Inflammatory macrophage treated with lipopolysaccharide for 4 hours (primary cell): ENCODE measurements at places on chromosomes 7 and 10.

- DNase-seq = no peak
Measured at GRCh38 chr7:44132039-44132438, 8.7 kb upstream of the POLD2 start.

GRCh38 chr7:86958380-86958779 is 101.1 kb downstream of the ELAPOR2 start:
- DNase-seq = no peak

- no peak for DNase-seq
Measured at GRCh38 chr10:108424656-108425055, 1260.2 kb upstream of the SORCS1 start.

DNA sequence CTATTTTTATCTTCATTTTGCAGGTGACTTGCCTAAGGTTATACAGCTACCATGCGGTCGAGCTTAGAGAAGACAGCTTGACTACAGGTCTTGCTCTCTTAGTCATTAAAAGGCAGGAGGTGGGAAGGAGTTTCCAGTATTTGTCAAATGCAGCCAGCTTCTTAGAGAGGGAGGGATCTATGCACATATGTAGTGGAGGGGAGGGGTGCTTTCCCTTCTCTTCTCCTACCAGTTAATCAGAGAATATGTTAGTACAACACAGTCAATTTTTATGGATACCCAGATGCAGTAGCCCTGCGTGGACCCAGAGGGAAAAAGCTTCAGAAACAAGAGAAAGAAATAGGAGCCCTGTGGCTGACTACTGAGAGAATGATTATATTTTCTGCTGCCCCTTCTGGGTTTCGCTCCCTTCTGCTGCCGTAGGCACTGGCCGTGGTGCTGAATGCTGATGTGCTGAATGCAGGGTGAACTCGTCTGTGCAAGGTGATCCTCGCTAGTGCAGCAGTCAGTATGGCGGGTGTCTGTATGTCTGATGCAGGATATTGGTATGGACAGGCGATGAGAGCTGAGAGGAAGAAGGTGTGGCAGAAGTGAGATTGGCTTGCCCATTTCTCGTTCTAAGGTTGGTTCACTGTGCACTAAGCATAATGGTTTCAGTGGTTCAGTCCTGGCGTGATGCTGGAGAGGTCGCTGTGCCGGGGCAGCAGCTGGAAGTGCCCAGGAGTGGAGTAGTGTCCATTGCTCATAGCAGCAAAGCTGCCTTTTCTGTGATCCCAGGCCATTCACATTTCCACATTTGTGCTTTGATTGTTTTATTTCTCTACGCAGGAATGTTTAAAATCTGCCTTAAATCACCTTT is 189.2 kb upstream of the PODXL start:
- no peak for DNase-seq

DNA sequence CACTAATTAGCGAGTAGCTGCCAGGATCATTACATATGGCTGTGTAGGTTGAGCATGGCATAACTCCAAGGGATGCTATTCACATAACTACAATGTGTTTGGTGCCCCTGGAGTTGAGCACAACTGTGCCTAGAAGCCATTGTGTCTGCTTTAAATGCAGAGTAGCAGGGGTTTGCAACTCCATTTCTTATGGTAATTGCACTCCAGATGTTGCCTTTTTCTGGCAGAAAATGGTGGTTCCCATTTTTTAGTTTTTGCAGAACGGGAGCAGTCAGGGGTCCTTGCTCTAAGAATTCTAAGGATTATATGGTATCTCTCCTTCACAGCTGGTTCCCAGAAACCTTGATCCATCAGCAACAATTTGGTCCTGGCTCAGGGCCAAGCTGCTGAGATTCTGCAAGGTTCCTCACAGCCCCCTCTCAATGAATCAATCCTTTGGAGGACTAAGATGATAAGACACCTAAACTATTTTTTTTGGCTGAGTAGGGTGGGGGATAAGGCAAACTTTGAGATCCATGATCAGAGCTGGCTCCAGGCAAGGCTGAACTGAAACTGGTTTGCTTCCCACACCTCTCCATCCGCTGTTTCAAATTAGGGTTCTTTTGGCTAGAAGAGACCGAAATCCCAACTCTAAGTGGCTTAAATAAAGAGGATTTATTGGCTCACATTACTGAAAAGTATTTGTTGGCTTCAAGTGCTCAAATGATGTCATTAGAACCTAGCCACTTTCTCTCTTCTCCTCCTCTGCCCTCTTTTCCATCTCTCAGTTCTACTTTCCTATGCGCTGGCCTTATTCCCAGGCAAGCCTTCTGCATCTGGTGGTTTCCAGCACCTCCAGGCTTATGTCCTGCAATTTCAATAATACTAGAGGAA is 97.5 kb upstream of the CCDC6 start:
- no peak for DNase-seq

DNA sequence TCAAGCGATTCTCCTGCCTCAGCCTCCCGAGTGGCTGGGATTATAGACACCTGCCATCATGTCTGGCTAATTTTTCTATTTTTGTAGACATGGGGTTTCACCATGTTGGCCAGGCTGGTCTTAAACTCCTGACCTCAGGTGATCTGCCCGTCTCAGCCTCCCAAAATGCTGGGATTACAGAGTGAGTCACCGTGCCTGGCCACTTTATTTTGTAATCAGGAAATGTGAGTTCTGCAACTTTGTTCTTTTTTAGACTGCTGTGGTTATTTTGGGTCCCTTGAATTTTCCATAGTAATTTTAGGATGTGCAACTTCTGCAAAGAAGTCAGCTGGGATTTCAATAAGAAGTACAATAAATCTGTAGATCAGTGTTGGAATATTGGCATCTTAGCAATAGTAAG is 96.8 kb downstream of the CYTH3 start:
- DNase-seq = peak; percentile 72

DNA sequence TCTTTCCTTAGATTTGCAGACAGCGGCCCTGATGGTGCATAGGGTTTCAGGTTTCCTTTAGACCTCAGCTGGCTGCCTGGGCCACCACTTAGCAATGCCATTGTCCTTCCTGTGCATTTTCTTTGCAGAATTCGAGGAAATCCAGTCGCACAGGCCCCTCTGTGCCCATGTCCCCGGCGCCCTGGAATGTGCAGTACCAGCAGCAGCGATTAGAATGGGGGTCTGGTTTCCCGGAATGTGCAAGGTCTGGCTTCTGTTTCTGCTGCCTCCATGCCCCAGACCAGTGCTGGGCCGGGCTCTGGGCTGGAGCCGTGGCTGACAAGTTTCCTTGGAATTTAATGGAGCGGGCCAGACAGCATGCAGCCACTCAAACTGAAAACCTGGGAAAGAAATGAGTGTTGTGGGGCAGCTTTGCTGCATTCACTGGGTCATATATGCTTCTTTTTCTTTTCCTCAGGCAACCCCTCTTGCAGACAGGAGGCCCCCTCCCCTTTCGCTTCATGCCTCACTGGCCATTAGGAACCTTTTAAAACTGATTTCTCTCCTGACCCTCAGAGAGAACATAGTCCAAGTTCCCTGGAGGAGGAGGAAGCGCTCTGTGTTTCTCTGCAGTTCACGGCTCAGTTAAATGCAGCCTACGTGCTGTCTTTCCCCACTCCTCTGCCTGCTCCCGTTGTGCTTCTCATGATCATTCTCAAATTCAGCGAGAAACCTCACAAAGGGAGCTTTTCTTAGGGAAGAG is 14.4 kb downstream of the HTRA1 start:
- no peak for DNase-seq

GRCh38 chr7:138753610-138754009 is 44.2 kb upstream of the TMEM213 start:
- no peak for DNase-seq

GRCh38 chr10:119365773-119366599 is 158.6 kb downstream of the GRK5 start:
- DNase-seq = no peak

DNA sequence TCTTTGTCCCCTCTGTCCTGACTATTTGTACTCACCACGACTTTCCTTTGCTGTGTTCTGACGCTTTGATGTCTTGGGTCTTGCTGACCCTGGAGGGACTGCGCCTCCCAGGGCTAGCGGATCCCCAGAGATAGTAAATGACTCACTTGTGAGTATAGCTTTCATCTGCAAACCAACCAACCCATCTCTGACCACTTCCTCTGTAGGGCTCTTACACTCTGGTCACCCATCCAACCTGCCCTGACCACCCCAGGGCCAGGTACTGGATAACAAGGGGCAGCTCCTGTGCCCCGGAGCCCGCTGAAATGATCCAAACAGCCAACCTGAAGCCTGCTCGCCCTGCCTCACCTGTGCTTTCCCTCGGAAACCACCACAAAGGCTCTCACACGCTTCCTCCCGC is 125.2 kb upstream of the CARD11 start:
- DNase-seq = no peak

DNA sequence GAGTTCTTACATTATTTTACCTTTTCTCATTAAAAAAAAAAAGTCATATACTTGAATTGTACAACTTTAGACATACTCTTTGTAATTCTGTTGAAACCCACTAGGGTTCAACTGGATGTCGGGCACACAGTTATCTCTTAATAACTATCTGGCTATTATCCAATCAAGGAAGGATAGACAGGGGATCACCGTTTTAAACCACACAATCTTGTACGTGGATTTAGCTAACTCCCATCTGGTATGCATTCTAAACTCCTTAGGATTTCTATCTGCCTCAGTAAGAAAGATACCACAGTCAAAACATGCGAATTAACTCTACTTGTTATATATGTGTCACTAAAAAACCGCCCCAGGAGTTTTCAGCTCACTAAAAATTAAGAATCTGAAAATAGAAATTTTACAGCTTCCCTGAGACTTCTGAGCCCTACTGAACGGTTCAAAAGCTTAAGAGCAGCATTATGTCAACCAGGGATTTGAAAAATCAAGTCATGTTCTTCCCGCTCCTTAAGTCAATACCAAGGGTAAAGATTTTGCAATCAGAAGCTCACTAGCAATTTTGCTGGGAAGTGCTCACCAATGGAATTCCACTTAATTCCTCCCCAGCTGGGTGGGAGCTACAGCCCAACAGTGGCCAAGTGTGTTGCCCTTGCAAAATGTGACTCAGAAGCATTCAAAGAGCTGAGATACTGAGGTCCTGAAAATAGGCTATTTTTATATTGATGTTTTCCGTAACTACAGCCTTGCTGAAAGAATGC is 267.0 kb downstream of the FRMD4A start:
- no peak for DNase-seq

DNA sequence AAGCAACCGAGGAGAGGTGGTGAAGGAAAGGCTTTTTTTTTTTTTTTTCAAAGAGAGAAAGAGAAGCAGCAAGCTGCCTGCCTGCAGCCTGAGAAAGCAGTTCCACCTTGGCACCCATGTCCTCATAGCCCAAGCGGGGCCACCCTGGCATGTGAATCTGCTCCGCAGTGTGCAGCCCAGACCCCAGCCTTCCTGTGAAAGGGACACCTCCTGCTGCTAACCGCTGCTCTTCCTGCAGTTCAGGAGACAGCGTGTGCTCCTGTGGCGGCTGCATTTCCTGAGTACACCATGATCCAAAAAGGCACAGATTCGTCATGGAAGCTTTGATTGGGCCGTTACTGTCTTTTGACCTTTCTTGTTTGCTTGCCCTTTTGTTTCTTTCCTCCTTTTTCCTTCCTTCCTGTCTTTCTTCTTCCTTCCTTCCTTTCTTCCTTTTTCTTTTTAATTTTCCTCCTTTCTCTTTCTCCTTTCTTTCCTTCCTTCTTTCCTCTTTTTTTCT is 38.1 kb downstream of the IKZF1 start:
- DNase-seq = no peak

- DNase-seq = no peak
Measured at GRCh38 chr7:5278766-5279165, 4.0 kb upstream of the SLC29A4 start.

DNA sequence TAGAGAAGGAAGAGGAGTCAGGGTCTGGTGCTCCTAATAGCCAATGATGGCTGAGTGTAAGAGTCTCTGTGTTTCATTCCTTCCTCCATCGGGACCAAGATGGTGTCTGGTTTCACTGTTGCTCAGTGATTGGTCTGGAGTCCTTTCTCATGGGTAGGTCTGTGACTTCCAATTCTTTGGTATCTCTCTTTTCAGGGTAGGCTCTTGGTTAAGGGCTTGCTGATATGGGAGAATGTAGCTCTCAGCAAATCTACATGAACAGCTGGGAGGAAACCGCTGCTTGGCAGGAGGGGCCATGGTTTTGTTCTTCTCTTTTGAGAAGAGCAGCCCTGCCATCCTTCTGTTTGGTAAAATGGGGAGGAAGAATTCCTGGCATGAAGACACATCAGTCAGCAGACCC is 209.1 kb upstream of the PODXL start:
- DNase-seq = no peak

DNA sequence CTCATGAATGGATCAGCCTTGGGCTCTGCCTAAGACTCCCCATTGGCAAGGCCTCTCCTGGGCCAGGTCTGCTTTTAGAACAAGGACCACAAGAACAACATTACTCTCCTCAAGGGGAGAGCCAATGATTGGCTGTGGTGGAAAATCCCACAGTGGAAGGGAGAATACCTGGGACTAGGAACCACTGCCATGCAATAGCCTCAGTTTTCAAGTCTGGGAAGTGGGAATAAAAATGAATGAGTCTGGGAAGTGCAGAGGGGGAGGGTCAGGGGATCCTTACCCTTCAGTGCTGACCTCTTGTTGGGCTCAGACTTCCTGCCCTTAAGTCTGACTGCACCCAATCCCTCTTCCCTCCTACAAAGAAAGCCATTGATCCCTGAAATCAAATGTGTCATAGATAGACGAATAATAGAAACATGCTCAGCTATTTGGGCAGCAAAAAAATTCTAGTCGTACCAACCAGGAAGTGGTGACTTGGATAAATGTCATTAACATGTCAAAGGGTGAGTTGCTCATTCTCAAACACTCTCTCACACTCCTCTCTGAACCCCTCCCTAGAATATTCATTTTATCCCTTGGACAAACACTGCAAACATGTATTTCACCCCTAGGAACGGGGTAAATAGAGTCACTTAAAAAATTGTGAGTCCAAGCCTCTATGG is 123.6 kb downstream of the SH3PXD2A start:
- DNase-seq = no peak

DNA sequence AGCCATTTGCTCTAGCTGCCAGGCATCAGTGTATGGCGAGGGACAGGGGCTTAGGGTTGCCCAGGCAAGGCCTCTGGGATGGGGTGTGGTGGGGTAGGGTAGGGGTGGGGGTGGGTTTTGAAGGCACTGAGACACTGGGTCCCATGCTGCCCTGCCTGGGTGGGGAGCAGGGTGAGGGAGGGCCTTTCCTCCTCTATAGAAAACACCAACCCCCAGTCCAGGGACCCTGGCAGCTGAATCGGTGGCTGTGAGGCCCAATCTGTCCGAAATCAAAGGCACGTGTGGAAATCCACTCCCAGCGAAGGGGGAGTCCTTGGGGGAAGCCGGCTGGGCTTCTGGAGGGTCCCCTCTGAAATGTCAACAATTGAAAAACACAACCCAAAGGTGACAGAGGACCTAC is 106.4 kb downstream of the NEURL1 start:
- no peak for DNase-seq

DNA sequence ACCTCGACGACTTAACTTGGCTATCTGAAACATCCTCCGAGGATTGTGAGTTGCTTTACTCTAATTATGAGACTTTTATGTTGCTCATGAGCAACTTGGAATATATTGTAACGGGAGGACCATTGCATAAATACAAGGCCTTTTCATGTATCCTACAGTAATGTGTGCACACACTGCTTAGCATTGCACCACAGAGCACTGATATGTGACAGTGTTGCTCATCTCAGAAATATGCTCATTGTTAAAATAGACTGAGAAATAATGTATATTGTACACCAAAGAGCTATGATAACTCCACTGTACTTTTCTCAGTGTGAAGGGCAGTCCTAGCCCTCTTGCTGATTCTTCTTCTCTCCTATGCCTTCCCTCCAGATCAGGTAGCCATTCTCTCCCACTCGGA is 102.8 kb upstream of the CDK13 start:
- no peak for DNase-seq

GRCh38 chr7:45027774-45028114 is 27.7 kb downstream of the CCM2 start:
- no peak for DNase-seq

GRCh38 chr7:107982918-107983389 is 20.0 kb downstream of the LAMB1 start:
- no peak for DNase-seq
